ENCODE measurements at places on chromosomes 6 and 20.

DNA sequence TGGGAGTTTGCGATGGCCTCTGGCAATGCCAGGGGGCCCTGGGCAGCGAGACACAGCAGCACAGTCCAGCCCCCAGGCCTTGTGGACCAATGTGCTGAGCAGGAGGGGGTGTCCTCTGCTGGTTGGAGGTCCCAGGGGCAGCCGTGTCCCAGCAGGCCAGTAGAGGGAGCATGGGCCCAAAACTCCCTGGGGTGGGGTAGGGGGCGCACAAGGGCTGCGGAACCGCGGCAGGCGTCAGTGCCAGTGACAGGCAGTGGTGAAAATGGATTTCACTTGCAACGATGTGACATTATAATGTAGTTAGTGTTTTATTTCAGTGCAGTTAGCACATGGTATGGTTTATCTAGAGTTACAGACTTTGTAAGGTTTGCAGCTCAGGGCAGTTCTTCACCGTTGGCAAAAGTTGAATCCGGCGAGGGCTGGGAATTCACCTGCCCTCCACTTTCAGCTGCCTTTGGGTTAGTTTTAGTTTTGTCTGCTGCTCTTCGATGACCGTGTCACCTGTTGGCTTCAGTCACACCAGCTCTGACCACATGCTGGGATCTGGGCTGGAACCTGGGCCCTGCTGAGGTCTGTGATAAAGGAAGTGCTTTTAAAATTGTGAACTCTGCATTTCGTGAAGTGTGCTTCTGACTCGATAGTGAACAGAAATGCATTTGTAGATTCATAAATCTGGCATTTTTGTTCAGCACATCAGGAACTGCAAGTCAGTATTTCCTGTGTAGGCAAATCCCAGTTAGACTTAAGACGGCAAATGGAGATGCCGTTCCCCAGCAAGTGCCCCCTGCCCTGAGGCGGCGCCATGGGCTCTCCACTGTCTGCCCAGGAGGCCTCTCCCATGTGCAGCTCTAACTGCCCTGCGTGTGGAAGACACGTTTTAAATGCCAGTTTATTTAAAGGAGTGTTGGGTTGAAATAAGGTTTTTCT, 46.8 kb downstream of the PYGB start:
- peak; percentile 88 for DNase-seq

- no peak for DNase-seq
These were observed 2.5 kb downstream of the PPP1R18 start for GRCh38 chr6:30683980-30684338.

GRCh38 chr6:126069449-126069848, 83.1 kb downstream of the TRMT11 start:
- DNase-seq = no peak

DNA sequence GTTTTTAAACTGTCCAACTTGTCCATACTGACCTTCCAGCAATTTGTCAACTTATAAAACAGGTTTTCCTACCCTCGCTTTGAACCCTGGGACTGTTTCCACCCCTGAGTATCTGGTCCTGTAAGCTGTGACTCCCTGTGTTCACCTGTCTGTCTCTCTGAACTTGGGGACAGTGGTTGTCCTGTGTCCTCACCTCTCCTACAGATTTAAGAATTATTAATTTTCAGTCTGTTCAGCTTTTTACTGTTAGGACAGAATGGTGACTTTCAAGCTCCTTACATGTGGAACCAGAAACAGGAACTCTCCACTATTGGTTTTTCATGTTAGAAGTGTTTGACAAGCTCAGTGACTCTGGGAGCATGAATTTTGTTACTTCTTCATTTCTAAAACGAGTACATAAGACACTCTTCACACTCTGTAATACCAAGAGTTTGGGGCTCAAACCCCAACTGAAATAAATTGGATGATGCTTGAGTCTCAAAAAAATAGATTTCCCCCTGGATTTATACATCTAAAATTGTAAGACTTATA, 713.9 kb downstream of the COL12A1 start:
- DNase-seq = no peak

DNA sequence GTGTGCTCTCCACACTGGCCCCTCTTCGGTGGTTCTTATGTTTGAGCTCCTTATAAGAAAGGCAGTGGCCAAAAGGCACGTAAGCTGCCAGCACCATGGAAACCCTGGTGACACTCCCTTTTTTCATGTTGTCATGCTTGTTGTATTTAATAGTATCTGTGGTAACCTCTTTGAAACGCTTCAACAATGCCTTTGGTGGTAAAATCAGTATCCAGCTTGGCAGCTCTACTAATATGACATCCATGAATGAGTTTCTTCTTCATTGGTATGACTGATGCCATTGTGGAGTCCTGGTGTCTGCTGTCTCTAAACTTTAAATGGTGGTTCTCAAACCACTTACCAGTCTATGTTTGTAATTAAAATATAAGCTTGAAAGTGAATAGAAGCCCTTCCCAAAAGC, 10.7 kb upstream of the MYLK2 start:
- DNase-seq = no peak

Data from MM.1S (cell line).